ENCODE measurements at places on chromosomes 1 and 21.

GRCh38 chr1:145956781-145957442 lies 905 bp downstream of the LIX1L start:
- no peak for DNase-seq

GRCh38 chr1:61266738-61267137 lies 184.4 kb downstream of the NFIA start:
- DNase-seq: no peak

DNA sequence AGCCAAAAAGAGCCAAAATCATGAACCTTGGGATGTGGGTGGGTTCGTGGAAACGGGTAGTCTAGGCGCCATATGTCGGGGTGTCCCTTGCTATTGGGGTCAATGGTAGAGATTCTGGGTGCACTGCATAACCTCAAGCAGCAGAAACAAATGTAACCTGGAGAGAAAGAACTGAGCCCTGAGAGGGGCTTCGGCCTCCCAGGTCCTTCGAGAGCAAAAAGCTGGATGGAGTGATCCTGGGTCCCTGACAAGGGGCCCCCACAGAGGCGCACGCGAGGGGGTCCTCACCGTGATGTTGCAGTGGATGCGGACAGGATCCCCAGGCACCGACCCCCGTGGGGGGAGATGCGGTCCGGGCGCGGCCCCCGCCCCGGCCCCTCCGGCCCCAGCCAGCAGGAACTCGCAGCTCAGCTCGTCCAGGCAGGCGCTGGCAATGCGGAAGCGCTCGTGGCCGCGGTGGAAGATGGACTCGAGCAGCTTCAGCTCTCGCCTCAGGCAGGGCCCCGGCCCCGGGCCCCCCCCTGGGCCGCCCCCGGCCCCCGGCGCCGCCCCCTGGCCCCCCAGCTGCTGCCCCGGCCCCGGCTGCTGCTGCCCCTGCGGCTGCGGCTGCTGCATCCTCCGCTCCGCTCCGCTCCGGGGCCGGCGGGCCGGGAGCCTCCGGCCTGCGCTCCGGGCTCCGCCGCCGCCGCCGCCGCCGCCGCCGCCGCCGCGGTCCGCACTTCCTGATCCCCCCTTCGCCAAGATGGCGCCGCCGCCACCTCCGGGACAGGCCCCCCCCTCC lies at the start of gene UBE2Q1:
UBE2Q1 (minus strand) TSS at position 724 of the 781 bp plus-strand sequence; CDS start at position 615, 109 bp downstream.
- peak; percentile 30 for DNase-seq

- no peak for DNase-seq
Observed at GRCh38 chr1:27773826-27774445, 917 bp downstream of the STX12 start.

- no peak for DNase-seq
Observed at GRCh38 chr1:72006092-72006491, 276.2 kb downstream of the NEGR1 start.

All from activated gamma-delta T cell treated with Interleukin-2 at 50 U/mL for 16 hours (primary cell).